CD4-positive, alpha-beta T cell treated with Interleukin-2 at 100 ng/mL for 4 hours (primary cell): ENCODE measurements at places on chromosomes 3 and 15.

- no peak for DNase-seq
These were observed 33.6 kb downstream of the VGLL4 start for GRCh38 chr3:11610044-11610671.

- no peak for DNase-seq
These were observed 29.5 kb upstream of the USP3 start for GRCh38 chr15:63474810-63475316.

DNA sequence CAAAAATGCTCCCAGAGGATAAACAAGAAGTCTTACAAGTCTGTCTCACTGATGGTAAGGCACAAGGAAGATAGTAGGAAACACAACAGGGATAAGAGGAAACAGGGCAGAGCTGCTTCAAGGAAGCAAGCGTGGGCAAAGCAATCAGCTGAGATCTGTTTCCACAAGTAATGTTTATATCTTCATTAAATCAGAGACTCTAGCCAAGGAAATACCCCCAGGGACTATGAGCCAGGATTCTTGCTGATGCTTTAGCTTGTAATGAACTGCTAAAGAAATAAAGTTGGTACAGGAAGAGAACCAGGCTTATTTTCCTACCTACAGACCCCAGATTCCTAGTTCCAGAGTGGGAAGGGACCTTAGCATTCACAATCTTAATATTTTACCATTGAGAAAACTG is 112.7 kb upstream of the C3orf80 start:
- no peak for DNase-seq

- no peak for DNase-seq
These were observed 209.6 kb upstream of the PLSCR5 start for GRCh38 chr3:146814601-146815315.

- DNase-seq: no peak
These were observed 154.3 kb downstream of the ECT2 start for GRCh38 chr3:172904711-172905373.

GRCh38 chr15:99477791-99478471 is 87.9 kb upstream of the MEF2A start:
- no peak for DNase-seq

- no peak for DNase-seq
These were observed 139.1 kb downstream of the ZBTB20 start for GRCh38 chr3:115007966-115008365.

GRCh38 chr15:70833861-70834765 is 19.8 kb downstream of the LARP6 start:
- DNase-seq: no peak

- DNase-seq: no peak
These were observed 486.0 kb upstream of the ADAMTS9 start for GRCh38 chr3:65173841-65174240.

GRCh38 chr15:46670258-46670657 is 1035.4 kb downstream of the SQOR start:
- DNase-seq: no peak

GRCh38 chr3:12518261-12519028 is 26.9 kb downstream of the MKRN2OS start:
- no peak for DNase-seq

GRCh38 chr3:149421764-149422163 is 44.3 kb upstream of the TM4SF1 start:
- no peak for DNase-seq

- DNase-seq: no peak
These were observed 268.8 kb downstream of the SLCO3A1 start for GRCh38 chr15:92122259-92122658.

GRCh38 chr3:198028718-198029117 is 68.7 kb downstream of the LMLN start:
- no peak for DNase-seq

DNA sequence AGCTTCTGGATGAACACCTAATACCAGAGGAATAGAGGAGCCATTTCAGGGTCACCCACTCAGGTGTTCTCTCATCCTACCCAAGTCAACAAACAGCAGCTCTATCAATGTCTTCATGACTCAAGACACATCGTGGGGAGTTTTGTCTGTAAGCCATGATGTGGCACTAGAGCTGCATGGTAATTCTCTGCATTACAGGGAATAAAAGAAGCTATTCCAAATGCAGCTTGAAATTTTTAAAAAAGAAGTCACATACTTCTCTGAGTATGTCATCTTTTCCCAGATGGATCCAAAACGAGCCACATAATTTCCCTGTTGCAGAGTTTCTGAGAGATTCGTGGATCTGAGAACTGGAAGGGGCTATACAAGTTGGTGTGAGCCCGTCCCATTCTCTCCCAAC is 6.1 kb upstream of the THSD4 start:
- DNase-seq: no peak

GRCh38 chr3:23741036-23741706 is 64.6 kb upstream of the UBE2E1 start:
- no peak for DNase-seq

DNA sequence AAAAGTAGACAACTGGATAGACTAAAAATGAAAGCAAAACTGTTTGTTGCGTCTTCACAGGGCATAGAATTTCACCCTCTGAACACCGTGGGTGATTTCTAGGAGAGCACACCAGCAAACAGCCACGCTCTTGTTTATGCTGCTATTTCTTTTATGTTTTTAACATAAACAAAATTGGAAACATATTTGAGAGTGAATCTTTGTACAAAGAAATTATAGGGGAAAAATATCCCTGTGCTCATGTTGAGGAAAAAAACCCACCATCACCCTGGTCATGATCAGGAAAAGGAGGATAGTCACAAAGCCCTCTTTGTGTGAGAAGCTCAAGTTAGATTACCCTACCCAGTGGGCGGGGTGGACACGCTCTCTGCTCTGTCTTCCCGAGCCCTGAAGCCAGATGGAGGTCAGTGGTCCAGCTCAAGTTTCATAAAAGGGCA is 313.3 kb downstream of the SATB1 start:
- no peak for DNase-seq

DNA sequence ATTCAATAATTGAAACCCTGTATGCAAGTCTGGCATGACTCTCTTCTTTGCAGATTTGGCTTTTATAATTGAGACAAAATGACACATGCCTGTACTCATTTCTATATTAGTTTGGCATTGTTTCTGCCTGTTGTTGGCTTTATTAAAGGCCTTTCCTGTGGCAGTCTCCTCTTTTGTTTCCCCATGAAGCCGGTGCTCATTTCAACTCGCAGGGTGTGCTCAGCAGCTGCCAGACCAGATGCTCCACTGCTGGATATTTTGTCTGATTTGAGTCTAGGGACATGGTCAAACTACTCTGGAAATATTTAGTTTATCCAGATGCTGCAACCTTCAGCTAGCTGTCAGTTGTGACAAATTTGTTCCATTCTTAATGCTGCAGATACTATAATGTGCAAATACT is 445.3 kb downstream of the NAALADL2 start:
- no peak for DNase-seq

GRCh38 chr3:54878145-54878544 is 49.7 kb downstream of the LRTM1 start:
- no peak for DNase-seq

DNA sequence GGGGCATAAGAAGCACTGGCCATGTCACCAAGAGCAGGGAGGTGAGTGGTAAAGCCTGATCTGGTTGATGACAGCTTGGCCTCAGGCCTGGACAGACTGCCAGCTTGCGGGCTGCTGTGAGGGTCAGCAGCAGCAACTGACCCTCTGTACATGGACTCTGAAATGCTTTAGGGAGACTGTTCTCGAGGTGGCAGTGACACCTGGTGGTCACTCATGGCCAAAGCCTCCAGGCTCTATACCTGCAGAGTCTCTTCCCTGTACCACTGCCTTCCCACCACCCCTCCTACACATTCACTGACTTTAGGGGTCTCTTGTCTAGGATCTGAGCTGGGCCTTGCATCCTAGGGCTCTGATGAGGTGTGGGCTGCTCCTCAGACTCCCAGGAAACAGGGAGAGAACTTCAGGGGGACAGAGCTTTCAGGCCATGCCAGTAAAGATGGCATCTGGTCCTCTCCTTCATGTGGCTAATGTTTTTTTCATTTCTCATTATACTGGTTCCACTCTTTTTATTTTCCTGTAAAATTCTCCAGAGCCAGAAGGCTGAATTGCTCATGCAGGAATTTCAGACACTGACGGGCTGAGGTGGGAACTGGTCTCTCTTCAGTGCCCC is 17.2 kb upstream of the TIMP4 start:
- no peak for DNase-seq

GRCh38 chr3:186365202-186365974 is 3.4 kb upstream of the DGKG start:
- no peak for DNase-seq

DNA sequence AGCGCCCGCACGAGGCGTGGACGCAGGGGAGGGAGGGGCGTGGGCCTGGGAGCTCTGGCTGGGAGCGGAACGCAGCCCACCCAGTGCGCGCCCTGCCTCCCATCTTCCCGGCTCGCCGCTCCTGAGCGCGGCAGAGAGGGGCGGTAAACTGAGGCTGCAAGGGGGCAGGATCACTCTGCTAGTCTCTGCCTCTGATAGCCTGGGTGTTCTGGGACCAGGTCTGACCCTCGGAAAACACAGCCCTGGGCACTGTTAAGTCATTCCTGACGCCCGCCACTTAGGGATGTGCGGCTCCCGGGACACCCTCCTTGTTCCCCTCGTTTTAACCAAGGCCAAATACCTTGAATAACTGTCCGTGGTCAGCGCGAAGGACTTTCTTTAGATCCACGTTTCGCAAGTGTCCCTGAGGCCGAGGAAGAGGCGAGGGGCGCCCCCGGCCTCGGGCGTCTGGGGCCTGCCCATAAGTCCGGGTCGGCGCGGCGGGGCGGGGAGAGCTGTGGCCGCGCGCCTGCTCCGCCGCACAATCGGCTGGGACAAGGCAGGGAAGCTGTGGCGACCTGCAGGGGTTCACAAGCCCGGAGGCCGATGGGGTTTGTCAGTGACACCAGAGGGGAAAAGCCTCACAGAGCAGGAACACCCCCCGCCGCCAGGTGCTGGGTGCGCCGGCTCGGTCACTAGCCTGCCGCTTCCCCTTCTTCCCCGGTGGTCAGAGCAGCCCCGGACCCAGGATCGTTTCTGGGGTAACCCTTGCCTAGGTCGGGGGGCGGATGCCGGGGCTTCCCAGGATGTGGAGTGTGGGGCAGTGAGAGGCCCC is 1.5 kb downstream of the ITPKA start:
- no peak for DNase-seq

- DNase-seq: no peak
These were observed 37.3 kb downstream of the CACNA1D start for GRCh38 chr3:53531749-53532148.
